Stimulated activated CD8-positive, alpha-beta memory T cell treated with anti-CD3 and anti-CD28 coated beads, Interleukin-7, amount 100 ng/mL, for 24 hours (primary cell): ENCODE measurements at places on chromosomes 5 and 9.

GRCh38 chr9:15469862-15470261, 40.9 kb downstream of the PSIP1 start:
- no peak for DNase-seq

GRCh38 chr5:165014439-165014838, 1509.0 kb downstream of the MAT2B start:
- DNase-seq, result no peak

- no peak for DNase-seq
These were observed 49.0 kb downstream of the PTTG1 start for GRCh38 chr5:160470437-160471361.

GRCh38 chr9:91419222-91420191, 4.1 kb downstream of the NFIL3 start:
- no peak for DNase-seq

DNA sequence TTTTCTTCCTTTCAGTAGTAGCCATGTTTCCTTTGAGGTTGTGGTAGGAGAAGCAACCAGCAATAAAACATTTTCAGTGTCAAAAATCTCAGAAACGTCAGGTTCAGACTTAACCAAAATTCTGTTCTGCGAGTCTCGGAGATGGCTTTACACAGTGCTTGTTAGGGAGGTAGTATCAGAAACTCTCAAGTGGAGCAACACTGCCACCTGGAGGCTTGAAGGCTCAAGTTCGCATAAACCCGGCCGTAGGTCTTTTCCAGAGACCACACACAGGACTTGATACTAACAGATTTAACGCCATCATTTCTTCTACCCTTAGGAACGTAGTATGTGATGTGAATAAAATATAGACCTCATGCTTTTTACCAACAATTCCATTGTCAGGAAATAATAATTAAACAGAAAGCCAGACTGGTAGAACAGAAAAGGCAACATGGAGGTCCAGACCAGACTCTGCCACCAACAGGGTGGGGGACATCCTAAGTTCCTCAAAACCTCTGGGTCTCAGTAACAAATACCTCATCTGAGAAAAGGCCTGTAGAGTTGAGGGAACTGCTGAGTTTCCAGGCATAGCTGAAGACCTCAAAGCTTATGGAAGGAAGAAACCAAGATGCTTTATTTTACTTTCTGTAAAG, 8.5 kb downstream of the PTGER4 start:
- DNase-seq, result peak; percentile 76

- no peak for DNase-seq
These were observed 69.1 kb upstream of the PUM3 start for GRCh38 chr9:2913026-2913425.
